GF-D8 (cell line): ENCODE measurements at places on chromosomes 16 and 17.

GRCh38 chr17:880443-881269 is 98.5 kb downstream of the MRM3 start:
- DNase-seq: no peak

GRCh38 chr17:74150428-74151025 is 53.0 kb upstream of the RPL38 start:
- no peak for DNase-seq

GRCh38 chr16:58440131-58440530 is 47.9 kb downstream of the GINS3 start:
- no peak for DNase-seq

DNA sequence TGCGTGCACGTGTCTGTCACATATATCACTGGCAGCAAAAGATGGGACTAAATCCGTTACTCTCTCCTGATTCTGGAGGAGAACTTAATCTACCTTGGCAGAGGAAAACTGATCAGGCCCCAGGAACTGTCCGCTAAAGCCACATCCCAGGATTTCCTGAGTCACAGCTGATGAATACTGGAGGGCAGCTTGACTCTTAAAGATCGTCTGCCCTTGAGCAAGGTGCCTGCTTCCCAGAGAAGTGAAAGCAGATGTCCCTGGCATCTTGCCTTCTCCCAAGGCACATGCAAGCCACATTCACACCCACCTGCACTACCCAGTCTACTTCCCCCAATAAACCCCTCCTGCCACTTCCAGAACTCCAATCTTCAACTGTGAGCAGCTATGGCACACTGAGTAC is 99.8 kb downstream of the CPPED1 start:
- no peak for DNase-seq

- no peak for DNase-seq
Observed at GRCh38 chr17:4136373-4136772, 6.5 kb downstream of the ZZEF1 start.

- DNase-seq: no peak
Observed at GRCh38 chr16:67719778-67720144, 645 bp upstream of the GFOD2 start.
